ENCODE measurements at places on chromosomes 11 and 22.

GRCh38 chr11:57598831-57599155 is 1.3 kb downstream of the SERPING1 start:
- DNase-seq: no peak

- DNase-seq: no peak
Measured at GRCh38 chr11:24709928-24710565, 213.2 kb downstream of the LUZP2 start.

DNA sequence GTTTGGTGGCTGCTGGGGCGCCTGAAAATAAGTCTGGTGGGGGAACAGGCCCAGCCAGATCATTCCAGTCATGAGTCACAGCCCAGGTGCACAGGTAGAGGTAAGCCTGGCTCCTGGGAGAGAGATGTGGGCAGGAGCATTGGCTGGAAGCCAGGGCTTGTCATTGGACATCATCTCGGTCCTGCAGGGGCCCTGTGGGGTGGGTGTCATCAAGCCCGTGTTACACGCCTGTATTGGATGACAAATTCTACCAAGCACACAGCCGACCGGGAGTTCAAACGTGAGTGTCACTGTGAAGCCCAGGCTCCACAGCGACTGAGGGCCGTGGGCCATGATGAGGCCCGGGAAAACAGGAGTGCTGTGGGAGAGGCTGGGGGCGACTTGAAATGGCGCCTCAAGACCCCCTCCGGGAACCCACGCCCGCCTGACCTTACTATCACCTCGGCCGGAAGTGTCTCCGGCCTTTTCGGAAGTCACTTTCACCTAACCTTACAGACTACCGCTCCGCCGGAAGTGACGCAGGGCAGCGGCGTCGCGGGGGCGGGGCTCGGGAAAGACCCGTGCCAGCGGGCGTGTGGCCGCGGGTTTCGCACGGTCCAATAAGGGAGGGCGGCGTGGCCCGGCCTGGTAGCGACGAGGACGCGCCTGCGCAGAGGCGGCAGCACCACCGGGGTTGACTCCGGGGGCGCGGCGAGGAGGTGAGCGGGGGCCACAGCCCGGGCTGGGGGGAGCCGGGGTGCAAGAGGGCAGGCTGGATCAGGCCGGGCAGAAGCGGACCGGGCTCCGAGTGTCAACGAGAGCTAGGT is at the start of gene FKBP2:
FKBP2 (plus strand) TSS at position 661 of the 806 bp plus-strand sequence. CDS start 1,293 bp downstream, outside the sequence.
- peak; percentile 85 for DNase-seq

GRCh38 chr11:70135625-70136059 is 57.5 kb downstream of the ANO1 start:
- DNase-seq: no peak

DNA sequence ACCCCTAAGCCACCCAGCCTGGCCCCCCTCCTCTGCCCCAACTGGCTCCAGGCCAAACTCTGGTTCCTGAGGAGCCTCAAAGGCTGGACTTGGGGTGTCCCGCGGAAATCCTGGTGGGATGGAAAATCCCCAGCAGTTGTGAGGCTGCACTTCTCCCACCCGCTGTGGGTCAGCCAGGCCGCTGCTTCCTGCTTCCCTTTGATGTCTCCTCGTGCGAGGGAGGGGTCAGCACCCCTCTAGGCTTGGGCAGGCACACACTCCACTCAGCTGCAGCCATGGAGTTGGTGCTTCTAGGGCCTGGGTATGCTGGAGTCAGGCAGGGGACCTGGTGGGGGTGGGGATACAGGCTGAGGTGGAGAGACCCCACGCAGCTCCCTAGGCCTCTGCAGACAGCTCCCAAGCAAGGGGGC is 12.0 kb downstream of the KCNQ1OT1 start:
- DNase-seq: no peak

DNA sequence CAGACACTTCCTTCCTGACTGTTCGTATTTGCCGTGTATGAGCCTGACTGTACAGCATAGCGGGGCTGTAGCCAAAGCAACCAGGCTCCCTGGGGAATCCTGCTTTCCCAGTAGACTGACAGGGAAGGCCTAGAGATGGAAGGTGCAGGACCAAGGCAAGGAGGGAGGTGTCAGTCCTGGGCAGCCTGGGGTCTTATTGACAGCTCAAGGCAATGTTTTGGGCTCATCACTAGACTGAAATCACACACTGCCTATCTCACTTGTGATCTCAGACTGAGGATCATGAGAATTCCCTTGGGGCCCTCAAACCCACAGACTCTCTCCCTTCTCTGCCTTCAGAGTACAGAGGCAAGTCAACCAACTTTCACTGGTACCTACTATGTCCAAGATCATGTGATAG is 346.8 kb upstream of the NARS2 start:
- DNase-seq: no peak

GRCh38 chr11:72012091-72012630 is 13.5 kb downstream of the IL18BP start:
- DNase-seq: no peak

DNA sequence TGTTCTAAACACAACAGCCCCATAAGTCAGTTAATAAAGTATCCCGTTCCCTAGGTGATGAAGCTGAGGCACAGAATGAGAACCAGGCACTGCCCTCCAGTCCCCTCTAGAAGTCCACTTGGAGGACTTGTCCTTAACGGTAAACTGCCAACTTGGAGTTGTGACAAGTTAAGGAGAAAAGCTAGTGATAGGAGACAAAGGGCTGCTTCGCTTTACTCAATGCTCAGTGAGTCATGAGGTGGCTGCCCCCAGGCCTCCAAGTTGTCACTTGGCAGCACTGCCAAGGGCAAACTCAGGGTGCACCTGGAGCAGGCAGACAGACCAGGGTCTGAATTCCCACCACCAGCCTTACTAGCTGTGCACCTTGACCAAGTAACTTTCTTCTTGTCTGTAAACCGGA is 13.5 kb downstream of the SLC43A1 start:
- no peak for DNase-seq

DNA sequence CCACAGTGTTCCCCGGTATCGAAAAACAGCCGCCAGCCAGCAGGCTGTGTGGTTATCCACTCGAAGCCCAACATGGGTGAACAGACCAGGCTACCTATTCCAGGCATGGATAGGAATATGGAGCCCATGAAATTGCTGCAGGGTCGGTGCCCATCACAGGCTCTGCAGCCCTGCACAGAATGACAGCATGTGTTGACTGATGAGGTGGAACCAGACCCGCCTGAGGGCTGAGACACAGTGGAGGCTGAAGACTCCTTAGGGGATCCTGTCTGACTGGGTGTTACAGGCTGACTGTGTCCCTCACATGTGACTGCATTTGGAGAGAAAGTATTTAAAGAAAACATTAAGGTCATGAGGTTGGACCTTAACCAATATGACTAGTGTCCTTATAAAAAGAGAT is 6.2 kb upstream of the YPEL1 start:
- DNase-seq: no peak

- no peak for DNase-seq
Measured at GRCh38 chr22:33315954-33316353, 257.8 kb upstream of the SYN3 start.

DNA sequence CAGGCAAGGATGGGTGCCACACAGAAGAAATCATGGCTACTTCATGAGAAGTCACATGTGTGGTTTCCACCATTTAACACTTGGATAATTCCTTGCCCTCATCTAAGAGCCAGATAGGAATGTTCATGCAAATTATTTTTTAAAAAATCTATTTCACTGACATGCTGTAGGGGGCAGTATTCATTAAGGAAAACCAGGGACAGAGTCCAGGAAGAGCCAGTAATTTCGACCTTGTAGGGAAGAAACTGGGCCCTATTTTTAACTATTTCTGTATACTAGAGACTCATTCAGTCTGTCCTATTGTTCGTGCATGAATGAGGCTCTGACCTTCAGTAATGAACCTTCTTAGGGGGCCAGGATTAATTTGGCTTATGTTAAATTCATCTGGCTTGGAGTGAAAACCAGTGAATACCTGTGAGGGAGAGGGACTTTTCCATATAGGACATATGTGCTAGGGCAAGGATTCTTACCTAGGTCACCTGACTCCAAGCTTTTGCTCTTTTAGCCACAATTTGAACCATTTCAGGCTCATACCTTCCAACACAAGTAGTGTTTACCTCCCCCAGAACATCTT is 192.7 kb downstream of the NAV2 start:
- DNase-seq: no peak
